ENCODE measurements at places on chromosomes 5 and 9.

DNA sequence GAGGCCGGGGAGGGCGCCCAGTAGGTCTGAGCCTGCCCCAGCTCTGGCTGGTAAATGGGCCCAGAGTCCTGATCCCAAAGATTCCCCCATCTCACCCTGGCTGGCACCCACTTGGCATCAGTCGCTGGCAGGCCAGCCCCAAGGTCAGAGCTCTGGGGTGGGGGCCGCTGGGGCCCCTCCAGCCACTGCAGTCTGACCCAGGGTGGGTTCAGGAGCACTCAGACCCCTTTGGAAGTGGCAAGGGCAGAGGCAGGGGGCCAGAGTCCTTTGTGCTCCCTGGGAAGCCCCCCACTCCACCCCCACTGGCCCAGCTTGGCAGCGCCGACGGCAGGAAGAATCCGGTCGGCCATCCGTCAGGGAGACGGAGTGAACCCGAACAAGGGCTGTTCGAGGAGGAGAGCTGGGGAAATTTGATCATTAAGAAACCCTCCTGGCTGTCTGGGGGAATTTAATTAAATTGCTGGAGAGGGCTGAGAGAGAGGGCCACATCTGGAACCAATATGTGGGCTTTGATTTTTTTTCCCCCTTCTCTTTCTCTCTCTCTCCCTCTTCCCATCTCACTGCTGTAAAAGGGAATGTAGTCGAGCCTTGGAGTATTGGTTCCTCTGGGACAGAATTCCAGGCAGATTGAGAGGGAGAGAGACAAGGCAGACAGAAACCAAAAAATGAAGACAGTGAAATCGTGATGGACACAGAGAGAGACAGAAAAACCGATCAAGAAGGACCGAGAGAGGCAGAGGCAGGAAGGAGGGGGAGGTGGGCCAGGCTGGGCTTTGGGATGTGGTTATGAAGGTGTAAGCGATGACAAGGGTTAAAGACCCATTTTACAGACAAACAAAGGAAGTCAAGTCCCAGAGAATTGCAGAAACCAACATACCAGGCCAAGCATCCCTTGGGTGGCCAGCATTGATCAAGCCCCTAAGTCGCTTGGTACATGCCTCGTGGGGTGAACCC, 8.1 kb upstream of the ASB6 start:
- no peak for DNase-seq

DNA sequence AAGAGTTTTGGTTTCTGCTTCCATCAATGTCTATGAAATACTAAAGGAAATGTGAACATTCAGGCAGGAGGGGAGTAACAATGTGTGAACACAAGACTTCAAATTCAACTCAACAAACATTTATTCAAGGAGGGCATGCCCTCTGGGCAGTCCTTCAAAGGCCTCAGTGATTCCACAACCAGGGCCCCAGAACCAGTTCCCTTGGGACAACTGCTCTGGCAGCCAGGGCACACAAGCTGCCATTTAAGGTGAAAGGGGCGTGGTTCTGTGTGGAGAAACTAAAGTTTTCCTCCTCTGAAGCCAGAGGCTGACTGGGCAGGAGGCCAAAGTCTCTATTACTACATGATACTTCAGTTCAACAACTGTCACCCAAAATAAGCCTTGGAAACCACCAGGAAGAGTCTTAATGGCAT, 3.2 kb downstream of the RBM18 start:
- DNase-seq = no peak

- DNase-seq = peak; percentile 21
Observed at GRCh38 chr9:4604678-4605095, 57.4 kb upstream of the PLPP6 start.

GRCh38 chr5:57276353-57276752, 102.5 kb downstream of the GPBP1 start:
- DNase-seq = no peak

GRCh38 chr5:140219068-140219991, 44.3 kb downstream of the CYSTM1 start:
- DNase-seq = no peak

GRCh38 chr5:74401281-74401945, 239.1 kb downstream of the ENC1 start:
- no peak for DNase-seq

DNA sequence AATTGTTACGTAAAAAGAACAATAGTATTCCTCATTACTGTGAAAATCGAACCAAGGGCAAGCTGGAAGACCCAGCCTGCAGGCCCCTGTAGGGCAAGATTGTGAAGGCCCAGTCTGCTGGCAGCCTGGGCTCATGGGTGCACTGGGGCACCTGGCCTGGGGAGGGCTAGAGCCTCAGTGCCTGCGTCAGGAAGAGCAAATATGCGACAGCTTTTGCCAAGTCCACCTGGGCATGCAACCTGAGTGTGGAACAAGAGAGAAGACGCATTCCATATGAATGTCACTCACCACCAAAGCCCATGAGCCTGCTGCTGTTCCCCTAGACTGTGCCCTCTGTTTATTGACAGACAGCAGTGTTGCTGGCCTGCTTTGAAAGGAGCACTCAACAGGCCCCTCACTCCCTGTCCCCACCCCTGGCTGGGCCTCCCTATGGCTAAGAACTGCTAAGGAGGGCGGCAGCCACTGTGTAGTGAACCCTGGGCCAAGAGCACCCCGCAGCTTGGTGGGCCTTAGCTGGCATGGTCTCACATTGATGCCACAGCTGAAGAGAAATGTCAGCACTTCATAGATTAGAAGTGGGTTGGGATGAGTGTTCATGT, 28.2 kb downstream of the PSD2 start:
- DNase-seq = no peak

DNA sequence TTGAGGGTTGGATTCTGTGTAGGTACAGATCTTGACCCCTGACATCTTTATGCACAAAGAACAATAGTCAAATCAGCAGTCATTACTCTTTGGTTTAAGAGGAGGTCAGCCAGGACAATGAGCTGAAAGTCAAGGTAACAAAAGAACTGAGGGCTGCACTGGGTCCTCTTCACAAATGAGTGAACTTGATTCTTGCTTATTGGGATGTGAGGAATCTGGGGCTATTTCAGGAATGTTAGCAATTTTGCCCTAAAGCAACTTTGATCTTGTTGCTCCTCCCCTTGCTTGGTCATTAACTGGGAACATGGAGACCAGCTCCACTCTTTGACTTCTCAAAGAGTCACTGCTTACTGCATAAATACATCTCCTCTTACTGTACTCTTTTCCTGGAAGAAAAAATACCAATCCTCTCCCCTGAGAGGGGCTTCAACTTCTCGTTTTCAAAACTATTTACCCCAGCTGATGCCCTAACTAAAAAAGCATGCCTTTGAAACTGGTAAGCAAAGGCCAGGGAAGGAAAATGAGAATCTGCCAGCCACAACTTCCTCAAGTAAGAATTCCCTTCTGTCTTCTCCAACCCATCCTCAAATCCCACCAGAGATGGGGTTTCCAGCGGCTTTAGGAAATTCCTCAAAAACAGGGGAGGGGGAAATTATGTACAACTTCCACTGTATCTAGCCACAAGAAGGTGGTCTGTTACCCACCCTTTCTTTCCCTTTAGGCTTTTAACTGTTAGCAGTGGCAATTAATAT, 368.3 kb downstream of the ENC1 start:
- no peak for DNase-seq

- no peak for DNase-seq
Observed at GRCh38 chr9:72465593-72465984, 55.8 kb upstream of the TMC1 start.

GRCh38 chr9:135021393-135021789, 66.1 kb upstream of the OLFM1 start:
- no peak for DNase-seq

DNA sequence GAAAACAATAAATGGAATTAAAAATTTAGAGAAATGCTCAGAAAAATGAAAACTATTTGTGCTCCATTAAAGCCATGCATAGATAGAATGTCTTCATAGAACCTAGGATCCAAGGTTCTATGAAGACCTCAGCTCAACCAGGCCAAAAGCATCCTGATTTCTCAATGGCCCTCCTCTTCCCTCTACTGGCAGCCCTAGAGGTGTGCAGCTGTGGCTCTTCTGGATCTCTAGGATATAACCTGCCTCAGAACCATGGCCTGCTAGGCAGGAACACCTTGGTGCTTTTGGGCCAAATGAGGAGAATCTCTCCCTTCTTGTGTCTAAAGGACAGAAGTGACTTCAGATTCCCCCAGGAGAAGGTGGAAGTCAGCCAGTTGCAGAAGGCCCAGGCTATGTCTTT, 15.1 kb downstream of the IFNA1 start:
- no peak for DNase-seq

DNA sequence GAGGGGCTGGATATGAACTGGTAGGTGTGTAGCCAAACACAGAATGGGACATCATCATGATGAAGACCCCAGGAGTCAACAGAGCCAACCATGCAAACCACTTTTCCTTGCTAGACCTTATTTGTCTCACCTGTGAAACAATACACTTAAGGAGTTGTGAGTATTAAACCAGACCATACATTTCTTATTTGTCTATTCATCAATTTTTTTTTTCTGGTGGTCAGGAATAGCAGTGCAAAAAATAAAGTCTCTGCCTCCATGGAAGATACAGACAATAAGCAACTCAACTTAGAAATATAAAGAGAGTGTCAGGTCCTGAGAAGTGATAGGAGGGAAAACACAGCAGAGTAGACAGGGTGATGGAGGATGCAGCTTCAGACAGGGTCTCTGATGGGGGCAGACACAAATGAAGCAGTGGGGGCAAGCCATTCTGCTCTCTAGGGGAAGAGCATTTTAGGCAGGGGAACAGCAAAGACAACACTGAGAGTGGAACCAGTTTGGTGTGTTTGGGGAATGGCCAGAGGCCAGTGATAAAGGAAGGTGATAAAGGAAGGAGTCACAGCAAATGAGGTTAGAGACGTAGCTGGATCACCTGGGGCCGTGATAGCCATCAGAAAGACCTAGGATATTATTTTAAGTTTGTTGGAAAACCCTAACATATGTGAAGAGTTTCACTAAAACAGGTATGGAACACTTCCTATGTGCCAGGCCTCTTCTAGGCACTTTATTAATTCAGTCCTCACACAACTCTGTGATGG, 256.2 kb downstream of the MAN2A1 start:
- DNase-seq = no peak

- DNase-seq = no peak
Observed at GRCh38 chr9:135590486-135591079, 29.0 kb downstream of the PAEP start.

- DNase-seq = no peak
Observed at GRCh38 chr9:81969971-81970370, 18.6 kb upstream of the SPATA31D1 start.

GRCh38 chr5:3999929-4000328, 404.3 kb downstream of the IRX1 start:
- no peak for DNase-seq

GRCh38 chr5:3414371-3414770, 181.3 kb upstream of the IRX1 start:
- no peak for DNase-seq

- no peak for DNase-seq
Observed at GRCh38 chr9:89740722-89741121, 135.9 kb downstream of the GADD45G start.

DNA sequence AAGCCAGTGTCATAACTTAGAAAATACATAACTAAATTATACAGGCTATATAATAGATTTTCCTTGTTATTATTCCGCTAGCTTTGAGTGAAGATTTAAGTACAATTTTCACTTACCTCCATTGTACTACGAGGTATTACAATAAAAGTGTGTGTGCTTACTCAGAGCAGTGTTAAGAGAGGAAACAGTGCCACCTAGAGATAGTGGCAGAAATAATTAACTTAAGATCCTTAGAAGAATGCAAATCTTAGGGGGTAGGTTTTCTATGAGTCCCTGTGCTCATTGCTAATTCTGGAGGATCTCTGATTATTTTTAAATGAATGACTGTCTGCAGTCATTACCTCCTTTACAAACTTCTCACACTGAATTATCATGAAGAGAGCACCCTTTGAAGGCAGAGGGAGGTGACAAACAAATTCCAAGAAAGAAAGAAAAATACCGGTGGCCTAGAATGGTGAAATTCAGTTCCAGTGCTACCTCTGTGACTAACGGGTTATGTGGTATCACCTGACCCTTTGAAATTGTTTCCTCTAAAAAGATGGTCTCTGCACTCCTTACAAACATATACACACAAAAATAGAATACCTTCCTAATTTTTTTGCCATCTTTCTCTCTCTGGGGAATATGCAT, 379.8 kb downstream of the TRIM36 start:
- DNase-seq = no peak

GRCh38 chr9:110336363-110336762, 1.3 kb downstream of the TXNDC8 start:
- no peak for DNase-seq

GRCh38 chr9:14258660-14259239, 55.2 kb downstream of the NFIB start:
- DNase-seq = no peak

- no peak for DNase-seq
Observed at GRCh38 chr5:1793301-1793740, 6.3 kb downstream of the MRPL36 start.

DNA sequence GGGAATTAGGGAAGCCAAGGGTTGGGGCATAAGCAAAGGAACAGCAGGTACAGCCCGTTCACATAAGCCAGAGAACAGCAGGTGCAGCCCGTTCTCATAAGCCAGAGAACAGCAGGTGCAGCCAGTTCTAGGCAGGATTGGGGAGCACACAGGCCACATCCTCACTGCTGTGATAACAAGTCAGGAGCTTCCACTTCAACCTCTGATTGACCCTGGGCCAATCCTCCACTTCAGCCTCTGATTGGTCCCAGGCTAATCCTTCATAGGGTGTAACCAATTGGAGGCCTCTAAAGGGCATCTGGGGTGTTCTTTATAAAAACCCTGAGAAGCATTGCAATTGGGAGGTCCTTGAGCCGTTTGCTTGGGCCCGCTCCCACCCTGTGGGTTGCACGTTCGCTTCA, 27.5 kb downstream of the CEL start:
- no peak for DNase-seq

- no peak for DNase-seq
Observed at GRCh38 chr5:43336159-43336558, 22.9 kb upstream of the HMGCS1 start.

DNA sequence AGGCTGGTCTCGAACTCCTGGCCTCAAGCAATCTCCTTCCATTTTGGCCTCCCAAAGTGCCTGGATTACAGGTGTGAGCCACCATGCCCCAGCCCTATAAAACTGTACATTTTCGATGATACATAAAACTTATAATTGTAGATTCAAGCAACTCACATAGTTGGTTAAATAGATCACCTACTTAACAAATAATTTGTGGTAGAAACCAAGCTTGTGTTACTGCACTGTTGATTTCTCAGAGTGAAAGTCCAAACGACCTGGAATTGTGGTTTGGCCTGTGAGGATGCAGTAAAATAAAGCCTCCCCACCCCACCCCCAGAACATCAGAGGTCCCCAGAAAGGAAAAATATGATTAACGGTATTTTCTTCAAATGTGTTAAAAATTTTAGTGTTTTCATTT, 92.7 kb downstream of the TRIO start:
- DNase-seq = no peak

- DNase-seq = no peak
Observed at GRCh38 chr5:155952486-155953089, 374.4 kb upstream of the SGCD start.

GRCh38 chr5:167778228-167778627, 513.2 kb upstream of the WWC1 start:
- no peak for DNase-seq

DNA sequence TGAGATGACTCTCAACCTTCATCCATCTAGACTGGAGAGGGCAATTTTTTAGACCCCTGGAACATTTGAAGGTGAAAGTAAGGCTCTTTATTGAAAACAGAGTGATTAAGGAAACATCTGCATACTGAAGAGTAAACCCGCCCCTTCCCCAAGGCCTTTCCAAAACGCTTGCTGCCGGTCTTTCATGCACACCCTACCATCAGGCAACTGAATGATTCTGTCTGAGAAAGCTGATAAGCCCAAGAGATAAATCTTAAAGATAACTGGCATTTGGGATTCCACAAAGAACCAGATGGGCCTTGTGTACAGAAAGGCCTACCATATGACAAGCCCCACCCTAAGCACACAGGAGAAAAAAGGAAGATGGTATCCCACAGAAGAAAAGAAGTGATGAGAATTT, 54.4 kb upstream of the PIK3R1 start:
- no peak for DNase-seq
